ENCODE measurements at places on chromosomes 16 and 17.

DNA sequence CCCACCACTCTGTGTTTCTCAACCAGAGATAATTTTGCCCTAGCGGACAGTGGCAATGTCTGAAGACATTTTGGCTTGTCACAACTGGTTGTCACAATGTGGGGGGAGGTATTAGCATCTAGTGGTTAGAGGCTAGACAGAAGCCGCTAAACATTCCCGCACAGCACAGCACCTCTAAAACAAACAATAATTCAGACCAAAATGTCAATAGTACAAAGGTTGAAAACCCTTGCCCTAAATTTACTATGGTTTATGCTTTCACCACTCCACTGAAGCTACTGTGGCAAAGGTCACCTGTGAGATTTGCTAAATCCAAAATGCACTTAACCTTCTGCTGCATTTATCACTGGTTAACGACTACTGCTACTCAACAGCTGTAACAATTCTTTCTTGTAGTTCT, 14.1 kb downstream of the NUP88 start:
- DNase-seq: no peak

DNA sequence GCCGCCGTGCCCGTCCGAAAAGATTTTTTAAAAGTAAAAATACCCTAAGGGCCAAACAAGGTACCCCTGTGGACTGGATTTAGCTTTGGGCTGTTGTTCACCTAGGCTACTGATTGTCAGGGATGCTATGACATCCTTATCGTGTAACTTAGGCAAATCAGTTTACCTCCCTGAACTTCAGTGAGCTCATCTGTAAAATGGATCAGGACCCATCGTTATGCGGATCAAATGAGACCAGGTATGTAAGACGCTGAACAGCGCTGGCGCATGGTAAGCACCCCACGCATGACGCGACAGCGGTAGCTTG, 658 bp upstream of the ZNF771 start:
- no peak for DNase-seq

DNA sequence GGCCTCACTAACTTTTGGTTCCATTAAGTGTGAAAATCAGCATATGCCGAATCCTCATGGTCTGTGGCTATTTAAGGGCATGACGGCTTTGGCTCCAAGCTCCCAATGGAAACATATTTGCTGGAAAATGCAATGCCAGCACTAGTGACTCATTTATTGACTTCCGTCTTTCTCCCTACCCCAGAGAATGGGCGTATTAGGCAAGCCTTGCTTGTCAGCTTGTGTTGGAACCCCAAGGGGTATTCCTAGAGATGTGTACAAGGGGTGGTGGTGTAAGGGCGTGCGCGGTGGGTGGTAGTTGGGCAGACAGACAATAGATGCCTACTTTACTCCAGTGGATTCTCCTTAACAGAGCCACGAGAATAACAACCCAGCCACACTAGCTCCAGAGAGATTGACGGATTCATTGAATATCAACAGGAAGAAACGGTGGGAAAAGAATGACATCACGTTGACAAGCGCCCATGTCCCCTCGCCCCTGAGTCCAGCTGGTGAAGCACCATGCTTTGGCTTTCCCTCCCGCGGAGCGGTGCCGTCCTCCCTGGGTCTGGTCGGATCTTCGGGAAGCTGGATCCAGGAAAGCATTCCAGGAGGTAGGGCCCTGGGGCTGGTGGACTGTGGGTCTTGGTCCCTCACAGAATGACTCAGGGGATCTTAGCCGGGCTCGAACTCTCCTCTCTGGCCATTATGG, 10.3 kb downstream of the CD300LB start:
- DNase-seq: no peak

GRCh38 chr17:72587156-72587555, 466.3 kb downstream of the SOX9 start:
- DNase-seq: no peak

DNA sequence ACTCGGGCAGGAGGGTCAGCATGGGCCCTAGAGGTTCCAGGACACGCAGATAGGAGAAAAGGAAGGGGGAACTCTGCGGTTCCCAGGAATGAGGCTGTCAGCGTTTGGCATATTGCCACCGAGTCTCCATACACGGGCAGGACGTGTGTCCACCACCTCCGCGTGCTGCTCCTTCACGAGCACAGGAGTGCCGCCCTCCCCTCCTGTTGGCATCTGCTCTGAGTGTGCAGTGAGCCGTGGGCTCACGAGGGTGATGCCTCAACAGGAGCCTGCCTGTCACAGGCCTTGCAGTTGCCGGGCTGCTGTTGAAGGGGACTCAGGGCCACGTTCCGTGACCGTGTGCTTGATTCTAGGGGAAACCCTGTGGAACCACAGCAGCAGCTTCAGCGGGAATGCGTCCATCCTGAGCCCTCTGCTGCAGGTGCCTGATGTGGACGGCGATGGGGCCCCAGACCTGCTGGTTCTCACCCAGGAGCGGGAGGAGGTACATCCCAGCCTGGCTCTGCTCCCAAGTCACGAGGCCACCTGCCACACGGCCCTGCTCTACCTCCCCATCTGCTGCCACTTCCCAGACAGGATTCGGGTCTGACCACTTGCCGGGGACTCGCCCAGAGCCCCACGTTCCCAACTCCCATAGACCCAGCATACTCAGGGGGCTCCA, 14.6 kb downstream of the RGS11 start:
- no peak for DNase-seq

DNA sequence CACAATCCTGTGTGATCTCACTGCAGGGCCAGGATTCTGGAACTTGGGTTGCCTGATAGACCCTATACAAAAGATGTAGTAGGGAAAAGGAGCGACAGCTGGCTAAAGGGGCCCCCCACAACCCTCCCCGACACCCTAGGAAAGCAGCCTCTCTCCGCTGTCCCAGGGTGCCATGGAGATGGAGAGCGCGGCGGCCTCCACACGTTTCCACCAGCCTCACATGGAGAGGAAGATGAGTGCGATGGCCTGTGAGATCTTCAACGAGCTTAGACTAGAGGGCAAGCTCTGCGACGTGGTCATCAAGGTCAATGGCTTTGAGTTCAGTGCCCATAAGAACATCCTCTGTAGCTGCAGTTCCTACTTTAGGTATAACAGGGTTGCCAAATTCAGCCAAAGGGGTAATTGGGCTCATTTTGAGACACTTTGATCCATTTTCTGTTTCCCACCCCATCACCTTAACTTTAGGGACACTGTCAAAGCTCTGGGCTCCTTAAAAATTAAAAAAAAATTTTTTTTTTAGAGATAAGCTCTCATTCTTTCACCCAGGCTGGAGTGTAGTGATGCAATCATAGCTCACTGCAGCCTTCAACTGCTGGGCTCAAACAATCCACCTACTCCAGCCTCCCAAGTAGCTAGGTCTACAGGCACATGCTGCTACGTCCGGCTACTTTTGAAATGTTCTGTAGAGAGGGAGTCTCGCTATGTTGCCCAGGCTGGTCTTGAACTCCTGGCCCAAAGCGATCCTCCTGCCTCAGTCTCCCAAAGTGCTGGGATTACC, at the start of gene KLHL10:
KLHL10 (plus strand) TSS at position 65 of the 778 bp plus-strand sequence; CDS start at position 173, 108 bp downstream.
- no peak for DNase-seq

- no peak for DNase-seq
Observed at GRCh38 chr17:36723459-36724025, 122.2 kb downstream of the MRM1 start.

- DNase-seq: no peak
Observed at GRCh38 chr16:24428756-24429155, 110.6 kb upstream of the RBBP6 start.

DNA sequence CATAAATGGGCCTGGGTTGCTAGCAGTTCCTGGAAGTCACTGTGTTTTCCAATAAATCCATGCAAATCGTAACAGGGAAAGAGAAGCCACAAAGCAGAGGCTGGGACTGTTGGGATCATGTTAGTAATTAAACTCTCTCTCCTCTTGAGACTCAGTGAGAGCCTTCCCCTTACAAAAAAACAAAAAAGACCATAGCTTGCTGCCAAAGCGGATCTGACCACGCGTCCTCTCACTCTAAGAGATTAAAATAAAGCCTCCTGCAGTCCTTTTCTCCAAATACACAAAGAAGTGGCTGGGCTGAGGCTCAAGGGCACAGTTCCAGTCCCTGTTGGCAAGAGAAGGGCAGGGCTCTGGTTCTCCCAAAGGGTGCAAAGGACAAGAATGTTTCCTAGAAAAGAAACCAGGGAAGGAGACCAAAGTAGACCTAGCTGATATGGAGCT, 38.5 kb downstream of the PIGL start:
- no peak for DNase-seq

Data from T-helper 17 cell (primary cell).